ENCODE measurements at places on chromosomes 13 and 19.

DNA sequence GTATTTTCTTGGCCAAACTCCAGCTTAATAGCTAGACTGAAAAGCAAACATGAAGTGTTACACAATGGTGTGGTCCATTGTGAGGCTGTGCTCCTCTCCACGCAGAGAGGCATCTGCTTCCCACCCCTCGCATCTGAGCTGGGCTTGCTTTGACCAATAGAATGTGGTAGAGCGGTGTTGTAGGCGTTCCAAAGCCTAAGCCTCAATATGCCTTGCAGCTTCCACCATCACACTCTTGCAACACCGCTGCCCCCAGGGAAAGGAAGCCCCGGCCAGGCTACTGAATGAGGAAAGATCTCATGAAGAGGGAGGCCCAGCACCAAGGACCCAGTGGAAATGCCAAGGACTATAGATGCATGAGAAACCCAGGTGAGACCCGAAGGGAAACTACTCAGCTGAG, 9.4 kb downstream of the FLT1 start:
- DNase-seq = no peak

- no peak for DNase-seq
Measured at GRCh38 chr13:42363941-42364612, 92.1 kb downstream of the AKAP11 start.

- DNase-seq = no peak
Measured at GRCh38 chr13:40983725-40984667, 35.1 kb downstream of the ELF1 start.

DNA sequence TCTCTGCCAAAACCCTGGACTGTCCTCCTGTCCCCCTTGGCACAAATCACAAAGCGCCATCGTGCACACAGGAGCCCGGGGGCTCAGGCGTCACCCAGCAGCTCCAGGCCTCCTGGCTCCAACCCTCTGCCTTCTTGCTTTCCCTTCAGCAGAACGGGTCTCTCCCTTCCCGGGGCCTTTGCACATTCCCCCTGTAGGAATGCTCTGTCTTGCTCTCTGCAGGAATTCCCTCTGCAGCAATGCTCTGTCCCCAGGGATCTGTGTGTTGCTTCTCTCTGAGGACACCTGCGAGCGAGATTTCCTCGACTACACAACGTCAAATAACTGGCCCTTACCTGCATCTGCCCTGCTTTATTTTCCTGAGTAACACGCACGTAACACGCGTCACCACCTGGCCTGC, 13.3 kb upstream of the RASA3 start:
- DNase-seq = no peak

DNA sequence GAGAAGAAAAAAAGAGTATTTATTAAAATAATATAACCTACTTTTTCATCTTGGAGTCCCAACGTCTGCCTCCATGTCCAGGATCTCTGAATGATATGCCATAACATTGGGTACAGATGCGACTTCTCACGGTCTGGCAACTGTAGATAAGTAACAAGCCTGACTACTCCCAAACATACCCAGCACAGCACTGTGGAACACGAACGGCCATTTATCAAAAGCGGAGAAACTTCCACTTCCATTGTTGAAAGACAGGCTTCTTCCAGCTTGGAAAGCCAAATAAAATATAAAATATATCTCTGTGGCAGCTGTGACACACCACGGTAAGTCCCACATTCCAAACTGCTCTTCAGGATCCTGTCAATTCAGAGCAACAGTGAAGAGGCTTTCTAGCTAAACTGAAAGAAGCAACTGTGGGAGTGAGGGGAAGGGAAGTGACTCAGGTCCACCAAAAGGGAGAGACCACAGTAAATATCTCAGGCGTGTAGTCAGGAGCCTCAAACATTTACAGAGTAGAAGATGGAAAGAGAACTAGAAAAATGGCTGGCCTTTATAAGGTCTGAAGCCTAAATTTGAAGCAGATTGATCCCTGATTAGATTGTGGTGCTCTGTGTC, 331.7 kb downstream of the LIG4 start:
- DNase-seq = no peak

DNA sequence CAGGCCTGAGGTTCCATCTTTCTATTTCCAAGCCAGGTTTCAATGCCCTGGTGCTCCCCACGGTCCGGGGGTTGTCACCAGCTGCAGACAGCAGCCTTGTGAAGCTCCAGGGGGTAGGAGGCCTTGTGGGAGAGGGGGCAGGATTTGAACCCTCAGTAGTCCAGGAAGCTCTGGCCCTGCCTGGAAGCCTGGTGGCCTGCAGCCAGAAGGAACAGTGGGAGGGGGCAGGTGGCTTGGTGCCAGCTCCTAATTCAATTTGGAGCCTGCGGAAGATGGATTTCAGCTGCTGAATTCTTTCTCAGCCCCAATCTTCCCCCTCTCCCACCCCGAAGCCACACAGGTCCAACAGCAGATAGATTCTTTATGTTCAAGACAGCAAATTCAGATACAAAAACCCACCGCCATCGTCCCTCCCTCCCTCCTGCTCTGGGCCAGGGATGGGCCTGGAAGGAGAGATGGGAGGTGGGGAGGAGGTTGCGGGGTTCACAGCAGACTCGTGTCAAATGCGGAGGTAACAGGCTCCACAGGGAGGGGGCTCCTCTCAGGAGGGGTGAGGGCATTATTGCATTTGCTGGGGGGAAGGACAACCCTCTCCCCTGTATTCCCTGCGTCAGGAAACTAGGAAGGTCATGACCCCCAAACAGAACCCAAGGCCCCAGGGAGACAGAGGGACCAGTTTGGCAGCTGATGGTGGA, 2.4 kb upstream of the PTGER1 start:
- DNase-seq = no peak

DNA sequence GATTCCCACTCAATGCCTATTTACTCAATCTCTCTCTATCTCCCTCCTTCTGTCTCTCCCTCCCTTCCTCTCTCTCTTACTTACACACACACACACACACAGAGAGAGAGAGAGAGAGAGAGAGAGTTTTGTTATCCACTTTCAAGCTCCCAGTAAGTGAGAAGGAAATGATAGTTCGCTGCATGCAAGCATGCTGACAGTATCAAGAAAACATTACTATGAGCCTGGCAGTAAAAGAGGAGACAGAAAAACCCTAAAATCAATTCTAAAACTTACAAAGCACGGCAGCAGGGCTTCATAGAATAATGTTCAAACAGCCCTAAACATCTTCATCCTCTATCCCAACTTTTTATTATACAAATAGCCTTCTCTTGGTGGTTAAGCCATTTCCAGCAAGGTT, 171.9 kb downstream of the FOXO1 start:
- DNase-seq = no peak
